Testis (tissue), 5 donors: ENCODE measurements at places on chromosomes 5 and 9.

- DNase-seq: no peak
Observed at GRCh38 chr5:14185326-14186058, 42.4 kb downstream of the TRIO start.

GRCh38 chr5:178413988-178414387, 176.2 kb downstream of the COL23A1 start:
- no peak for DNase-seq

DNA sequence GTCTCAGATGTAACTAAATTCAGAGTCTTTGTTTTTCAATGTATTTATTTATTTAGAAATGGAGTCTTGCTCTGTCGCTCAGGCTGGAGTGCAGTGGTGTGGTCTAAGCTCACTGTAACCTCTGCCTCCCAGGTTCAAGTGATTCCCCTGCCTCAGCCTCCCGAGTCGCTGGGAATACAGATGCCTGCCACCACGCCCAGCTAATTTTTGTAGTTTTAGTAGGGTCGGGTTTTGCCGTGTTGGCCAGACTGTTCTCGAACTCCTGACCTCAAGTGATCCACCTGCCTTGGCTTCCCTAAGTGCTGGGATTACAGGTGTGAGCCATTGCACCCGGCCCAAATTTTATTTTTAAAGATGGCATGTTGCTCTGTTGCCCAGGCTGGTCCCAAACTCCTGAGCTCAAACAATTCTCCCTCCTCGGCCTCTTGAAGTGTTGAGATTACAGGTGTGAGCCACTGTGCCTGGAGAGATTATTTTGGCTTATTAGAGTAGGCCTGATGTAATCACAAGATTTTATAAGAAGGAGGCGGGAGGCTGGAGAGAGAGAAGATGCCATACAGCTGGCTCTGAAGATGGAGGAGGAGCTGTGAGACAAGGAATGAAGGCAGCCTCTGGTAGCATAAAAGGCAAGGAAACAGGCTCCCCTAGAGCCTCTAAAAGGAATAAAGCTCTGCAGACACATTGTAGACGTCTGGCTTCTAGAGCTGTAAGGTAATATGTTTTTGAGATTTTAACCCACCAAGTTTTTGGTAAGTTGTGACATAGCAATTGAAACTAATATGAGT, 12.9 kb upstream of the KLF9 start:
- DNase-seq: no peak

- DNase-seq: no peak
Observed at GRCh38 chr5:14148483-14148882, 5.3 kb downstream of the TRIO start.

GRCh38 chr9:107142430-107142829, 140.6 kb upstream of the RAD23B start:
- DNase-seq: peak; percentile 69
